ENCODE measurements at places on chromosomes 13 and 19.

- DNase-seq, result no peak
Measured at GRCh38 chr19:52622261-52622660, 15.9 kb downstream of the ZNF83 start.

GRCh38 chr13:32824061-32824460 lies 192.2 kb upstream of the KL start:
- no peak for DNase-seq

- DNase-seq, result no peak
Measured at GRCh38 chr19:6259312-6259861, 20.4 kb downstream of the MLLT1 start.

DNA sequence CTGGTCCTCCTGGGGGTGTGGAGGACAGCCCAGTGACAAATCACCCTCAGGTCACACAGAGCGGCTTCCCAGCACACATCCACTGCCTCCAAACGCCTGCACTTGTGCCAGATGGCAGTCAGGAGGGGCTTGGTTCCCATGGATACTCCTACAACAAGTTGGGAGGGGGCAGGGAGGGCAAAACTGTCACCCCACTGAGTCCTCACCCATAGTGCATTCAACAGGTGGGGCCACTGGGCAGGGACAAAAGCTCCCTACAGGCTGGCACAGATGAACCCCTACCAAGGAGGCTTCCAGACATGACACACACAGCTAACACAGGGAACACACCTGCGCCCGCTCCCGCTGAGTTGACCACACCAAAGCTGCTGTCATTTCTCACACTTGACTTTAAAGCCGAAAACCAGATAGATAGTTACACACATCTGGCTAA lies 120.5 kb downstream of the STK24 start:
- DNase-seq, result no peak

- DNase-seq, result no peak
Measured at GRCh38 chr19:2154587-2155075, 3.3 kb upstream of the AP3D1 start.

DNA sequence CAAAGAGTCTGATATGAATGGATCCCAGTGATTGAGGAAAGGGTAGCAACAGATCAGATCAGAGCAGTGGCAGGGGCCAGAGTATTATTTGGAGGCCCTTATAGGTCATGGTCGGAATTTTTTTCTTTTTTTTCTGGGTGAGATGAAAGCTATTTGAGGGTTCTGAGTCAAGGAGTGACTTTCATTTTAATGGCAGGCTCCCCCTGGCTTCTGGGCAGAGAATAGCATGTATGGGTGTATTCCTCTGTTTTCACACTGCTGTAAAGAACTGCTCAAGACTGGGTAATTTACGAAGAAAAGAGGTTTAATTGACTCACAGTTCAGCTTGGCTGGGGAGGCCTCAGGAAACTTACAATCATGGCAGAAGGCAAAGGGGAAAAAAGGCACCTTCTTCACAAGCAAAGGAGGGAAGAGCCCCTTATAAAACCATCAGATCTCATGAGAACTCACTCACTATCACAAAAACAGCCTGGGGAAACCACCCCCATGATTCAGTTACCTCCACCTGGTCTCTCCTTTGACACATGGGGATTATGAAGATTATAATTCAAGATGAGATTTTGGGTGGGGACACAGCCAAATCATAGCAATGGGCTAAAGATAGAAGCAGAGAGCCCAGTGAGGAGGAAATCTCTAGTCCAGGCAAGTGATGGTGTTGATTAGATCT lies 3.0 kb upstream of the SLC6A16 start:
- DNase-seq, result no peak

GRCh38 chr19:29878973-29879654 lies 62.9 kb upstream of the URI1 start:
- no peak for DNase-seq

GRCh38 chr13:89920461-89920860 lies 1427.0 kb upstream of the MIR17HG start:
- no peak for DNase-seq

DNA sequence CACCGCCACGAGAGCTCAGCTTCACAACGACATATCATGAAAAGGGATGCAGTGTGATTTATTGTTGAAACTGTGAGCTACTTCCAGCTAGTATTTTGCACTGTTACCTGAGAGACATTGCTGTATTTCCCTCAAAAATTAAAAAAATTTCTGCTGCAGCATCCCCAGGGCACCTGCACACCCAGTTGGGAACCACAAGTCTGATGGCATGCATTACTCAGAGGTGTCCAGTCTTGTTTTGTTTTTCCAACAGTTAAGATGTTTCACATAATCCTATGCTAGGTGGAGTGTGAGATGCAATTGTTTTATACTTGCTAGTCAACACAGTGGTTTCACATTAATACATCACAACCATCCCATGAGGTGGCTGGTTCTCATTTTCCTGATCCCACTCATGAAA lies 285.2 kb downstream of the SHISA2 start:
- DNase-seq, result no peak

DNA sequence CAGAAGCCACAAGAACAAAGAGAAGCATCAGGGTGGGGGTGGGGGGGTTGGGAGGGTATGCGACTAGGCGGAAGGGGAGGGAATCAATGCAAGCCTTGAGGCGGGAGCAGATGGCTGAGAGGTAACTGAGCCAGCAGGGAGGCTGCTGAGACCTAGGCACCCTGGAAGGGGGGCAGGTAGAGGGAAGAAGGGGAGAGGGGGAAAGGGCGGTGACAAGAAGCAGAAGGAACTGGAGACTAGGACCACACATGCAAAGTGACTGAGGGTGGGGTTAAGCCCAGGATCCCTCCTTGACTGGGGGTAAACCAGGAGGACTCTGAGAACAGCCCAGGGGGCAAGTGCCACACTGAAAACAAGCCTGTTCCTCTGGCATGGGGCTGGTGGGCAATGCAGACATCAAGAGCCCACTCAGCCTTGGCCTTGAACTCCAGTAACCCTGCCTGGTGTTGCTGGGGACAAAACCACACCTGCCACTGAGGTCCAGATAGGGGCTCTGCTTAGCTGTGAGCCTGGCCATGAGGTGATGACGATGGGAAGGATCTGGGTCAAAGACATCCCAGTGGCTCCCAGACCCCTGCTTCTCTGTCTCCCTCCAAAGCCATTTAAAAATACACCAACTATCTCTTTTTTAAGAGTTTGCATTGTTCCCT lies 20.3 kb downstream of the OPA3 start:
- DNase-seq, result no peak

DNA sequence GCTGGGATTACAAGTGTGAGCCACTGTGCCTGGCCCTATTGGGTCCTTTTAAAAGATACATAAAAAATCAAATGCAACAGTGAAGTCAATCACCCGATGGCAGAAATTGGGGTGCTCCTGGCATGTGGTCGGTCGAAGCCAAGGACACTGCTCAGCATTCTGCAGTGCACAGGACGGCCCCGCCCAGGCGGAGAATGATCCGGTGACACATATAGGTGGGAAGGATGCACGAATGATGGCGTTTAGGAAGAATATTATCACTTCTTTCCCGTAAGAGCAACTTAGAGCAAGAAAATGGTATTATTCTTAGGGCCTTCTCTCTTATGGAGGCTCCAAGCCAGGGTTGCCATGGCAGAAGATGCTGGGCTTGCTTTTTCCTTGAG lies 3.2 kb upstream of the GP6 start:
- no peak for DNase-seq

DNA sequence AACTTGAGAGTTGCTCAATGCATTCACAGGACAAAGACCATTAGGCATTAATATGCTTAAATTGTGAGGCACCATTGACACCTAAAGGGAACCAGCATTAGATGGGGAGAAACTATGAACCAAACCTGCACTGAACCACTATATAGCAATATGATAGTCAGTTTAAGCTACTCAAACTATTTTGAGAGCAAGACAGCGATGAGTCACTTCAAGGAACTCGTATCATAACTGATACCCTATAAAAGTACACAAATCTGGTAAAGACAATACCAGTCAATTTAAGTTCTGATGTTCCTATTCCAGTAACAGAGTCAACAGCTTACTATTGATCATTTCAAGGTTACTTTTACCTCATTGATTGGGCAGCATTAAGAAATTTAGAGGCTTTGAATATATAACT lies 151.3 kb upstream of the ATXN8OS start:
- no peak for DNase-seq

DNA sequence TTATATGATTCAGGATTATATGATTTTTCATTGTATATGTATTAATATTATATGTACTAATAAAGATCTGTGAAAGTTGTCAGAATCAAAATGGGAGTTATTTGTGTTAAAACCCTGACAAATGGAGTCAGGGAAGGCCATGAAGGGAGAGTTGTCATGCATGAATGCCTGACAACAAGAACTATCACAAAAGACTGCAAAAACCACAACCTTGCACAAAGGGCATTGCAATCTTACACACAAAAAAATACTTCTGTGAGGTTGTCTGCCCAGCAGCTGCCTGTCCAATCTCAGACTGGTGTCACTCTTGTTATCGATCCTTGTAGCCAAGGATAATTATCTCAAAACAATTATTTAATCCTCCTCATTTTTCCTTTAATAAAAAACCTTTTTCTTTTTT lies 21.2 kb upstream of the RBM26 start:
- DNase-seq, result no peak

- DNase-seq, result no peak
Measured at GRCh38 chr19:27858981-27859581, 1353.9 kb downstream of the UQCRFS1 start.

DNA sequence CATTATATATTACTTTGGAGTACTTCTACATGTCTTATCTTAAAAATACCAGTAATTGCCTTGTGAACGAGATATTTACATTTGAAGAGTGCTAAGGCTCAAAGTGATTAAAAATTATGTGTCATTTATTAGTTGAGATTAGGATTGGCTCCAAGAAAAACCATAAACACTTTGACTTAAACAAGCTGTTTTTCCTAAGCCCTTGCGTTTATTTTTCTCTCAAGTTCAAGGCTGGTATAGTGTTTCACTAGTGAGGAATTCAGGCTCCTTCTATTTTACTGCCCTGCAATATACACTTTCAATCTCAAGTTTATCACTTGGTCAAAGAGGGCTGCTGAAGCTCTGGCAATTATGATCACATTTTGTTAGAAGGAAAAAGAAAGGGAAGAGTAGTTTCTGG lies 49.9 kb downstream of the UFM1 start:
- DNase-seq, result no peak

- no peak for DNase-seq
Measured at GRCh38 chr13:93355094-93355493, 128.5 kb downstream of the GPC6 start.

DNA sequence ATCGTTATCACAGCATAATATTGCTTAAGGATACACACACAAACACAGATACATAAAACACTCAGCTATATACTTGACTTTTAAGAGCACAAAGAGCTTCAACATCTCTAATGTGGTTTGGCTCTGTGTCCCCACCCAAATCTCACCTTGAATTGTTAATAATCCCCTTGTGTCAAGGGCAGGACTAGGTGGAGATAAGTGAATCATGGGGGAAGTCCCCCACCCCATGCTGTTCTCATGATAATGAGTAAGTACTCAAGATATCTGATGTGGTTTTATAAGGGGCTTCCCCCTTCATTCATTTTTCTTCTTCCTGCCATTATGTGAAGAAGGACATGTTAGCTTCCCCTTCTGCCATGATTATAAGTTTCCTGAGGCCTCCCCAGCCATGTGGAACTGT lies 481.4 kb downstream of the PCDH9 start:
- no peak for DNase-seq

- DNase-seq, result no peak
Measured at GRCh38 chr13:47146991-47147811, 250.3 kb upstream of the HTR2A start.

DNA sequence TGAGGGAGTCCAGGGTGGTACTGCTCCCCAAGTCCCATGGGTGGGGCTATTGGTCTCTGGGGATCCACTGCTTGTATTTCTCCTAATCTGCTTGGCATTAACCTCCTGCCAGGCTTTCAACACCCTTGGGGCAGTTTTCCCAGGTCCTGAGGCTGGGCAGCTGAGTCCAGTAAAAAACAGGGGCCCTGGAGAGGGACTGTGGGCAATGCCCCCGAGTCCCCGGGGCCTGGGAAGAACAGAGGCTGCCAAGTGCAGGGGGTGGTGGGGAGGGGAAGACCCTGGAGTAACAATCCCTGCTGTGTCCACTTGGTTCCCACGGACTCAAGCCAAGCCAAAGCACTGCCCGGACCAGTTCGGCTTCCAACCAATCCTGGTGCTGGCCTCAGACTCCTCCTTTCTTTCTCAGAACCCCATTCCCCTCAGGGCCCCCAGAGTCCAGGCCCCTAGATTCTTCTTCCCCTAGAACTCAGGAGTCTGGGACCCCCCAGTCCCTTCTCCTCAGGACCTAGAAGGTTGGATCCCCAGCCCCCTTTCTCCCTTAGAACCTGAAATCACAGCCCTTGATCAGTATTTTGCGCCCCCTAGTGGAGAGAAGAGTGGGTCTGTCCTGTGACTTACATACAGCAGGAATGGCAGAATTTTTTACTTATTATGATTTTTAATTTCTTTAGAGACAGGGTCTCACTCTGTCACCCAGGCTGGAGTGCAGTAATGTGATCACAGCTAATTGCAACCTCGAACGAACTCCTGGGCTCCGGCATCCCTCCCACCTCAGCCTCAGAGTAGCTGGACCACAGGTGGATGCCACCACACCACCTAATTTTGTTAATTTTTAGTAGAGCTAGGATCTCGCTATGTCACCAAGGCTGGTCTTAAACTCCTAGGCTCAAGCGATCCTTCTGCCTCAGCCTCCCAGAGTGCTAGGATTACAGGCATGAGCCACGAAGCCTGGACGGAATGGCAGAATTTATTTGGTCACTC lies 3.7 kb upstream of the CLPTM1 start:
- DNase-seq, result no peak

DNA sequence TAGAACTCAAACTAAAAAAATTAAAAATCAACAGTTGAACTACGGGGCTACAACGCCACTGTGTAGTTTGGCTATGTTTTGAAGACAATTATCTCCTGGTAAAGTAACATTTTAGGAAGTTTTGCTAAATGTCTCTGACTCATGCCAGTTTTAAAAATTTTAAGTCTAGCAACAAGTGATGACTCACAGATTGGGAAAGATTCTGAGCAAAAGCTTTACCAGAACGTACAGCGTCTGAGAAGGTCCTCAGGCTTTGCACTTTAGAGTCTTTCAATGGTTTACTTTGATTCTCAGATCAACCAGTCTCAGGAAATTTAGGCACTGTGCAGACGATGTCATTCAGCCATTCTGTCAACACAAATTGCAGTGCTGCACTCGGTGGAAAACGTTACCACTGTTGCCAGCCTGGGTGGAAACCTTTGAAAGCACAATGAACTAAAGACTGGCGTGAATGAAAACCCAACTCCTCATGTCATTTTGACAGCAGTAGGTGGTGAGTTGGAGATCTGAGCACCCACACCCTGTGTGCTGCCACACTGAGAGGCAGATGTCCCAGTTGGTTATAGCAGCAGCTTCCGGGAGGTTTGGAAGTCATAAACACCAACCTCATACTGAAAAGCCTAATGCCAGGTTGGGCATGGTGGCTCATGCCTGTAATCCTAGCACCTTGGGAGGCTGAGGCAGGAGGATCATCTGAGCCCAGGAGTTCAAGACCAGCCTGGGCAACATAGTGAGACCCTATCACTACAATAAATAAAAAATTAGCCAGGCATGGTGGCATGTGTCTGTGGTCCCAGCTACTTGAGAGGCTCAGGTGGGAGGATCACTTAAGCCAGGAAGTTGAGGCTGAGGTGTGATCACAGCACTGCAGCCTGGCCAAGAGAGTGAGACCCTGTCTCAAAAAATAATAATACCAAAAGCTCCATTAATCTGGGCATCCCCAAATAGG lies 6.3 kb upstream of the WTIP start:
- no peak for DNase-seq
